Stomach (tissue), 19 donors: ENCODE measurements at places on chromosomes 6 and 20.

- H3K27ac ChIP-seq, result peak overlapping the region; percentile 13
- no peaks in the 10 kb centered on the region for H3K4me1 ChIP-seq
- peak; percentile 60 for DNase-seq
Observed at GRCh38 chr6:127453845-127454619, 5.2 kb downstream of the KIAA0408 start.

DNA sequence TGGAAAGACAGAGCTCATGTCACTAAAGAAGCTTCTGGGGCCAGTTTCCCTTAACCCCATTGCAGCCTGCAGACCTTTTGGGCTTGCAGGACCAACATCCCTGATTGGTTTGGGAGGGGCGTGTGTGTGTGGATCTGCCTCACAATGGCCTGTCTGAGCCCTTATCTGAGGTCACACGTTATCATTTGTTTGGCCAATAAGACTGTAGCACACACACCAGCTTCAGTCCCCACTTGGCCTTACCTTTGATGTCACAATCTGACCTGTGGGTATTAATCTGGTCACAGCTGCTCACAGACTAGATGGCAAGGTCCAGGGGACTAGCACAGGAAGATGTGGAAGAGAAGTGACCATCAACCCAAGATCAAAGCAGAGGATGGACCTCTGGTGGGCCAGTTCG, at the start of gene SCP2D1:
SCP2D1 (plus strand) TSS at position 301 of the 400 bp plus-strand sequence; CDS start at position 334, 33 bp downstream.
- H3K4me1 ChIP-seq, result no peaks in the 10 kb centered on the region

DNA sequence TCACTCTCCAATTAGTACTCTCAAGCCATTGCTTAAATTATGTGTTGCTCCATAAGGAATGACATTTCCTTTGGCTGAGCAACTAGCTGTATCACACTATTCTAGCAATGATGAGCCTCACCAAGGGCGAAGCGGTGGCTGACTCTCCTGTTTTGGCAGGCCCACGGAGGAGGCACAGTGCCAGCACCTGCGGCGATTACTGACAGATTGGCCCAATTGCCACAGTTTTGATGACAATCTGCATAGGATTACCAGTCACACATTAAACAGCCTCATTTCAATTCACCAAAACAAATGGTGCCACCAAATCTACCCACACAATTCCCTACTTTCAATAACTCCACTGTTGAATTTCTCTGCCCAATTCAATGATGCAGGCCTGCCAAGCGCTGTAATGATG, 286.9 kb downstream of the PTPRK start:
- H3K27me3 ChIP-seq, result no peaks in the 10 kb centered on the region
- DNase-seq, result no peak
- no peak overlapping the region for H3K4me3 ChIP-seq
- no peak overlapping the region for H3K27ac ChIP-seq
- H3K4me1 ChIP-seq, result peaks cover 14% of the 10 kb centered on the region
- H3K36me3 ChIP-seq, result no peaks in the 10 kb centered on the region

- no peaks in the 10 kb centered on the region for H3K4me1 ChIP-seq
- H3K4me3 ChIP-seq, result no peak overlapping the region
- no peaks in the 10 kb centered on the region for H3K36me3 ChIP-seq
- peak; percentile 25 for DNase-seq
- no peaks in the 10 kb centered on the region for H3K27me3 ChIP-seq
Observed at GRCh38 chr6:73774311-73774774, 78.3 kb downstream of the CD109 start.

DNA sequence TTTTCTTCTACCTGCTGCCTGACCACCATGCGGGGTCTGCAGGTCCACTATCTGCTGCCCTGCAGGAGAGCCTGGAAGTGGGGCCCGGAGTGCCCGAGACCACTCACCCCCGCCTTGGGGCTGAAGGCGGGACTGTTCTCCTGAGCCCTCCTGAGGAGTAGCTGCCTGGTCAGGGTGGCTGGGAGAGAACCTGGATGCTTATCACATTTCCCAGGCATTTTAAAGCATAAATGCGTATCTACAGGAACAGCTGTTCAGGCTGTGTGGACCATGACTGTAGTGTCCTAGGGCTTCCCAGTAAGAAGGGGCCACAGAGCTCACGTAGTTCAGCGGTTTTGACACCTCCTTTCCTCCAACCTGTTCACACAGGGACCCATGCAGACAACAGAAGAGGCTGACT, 123.3 kb downstream of the AGPAT4 start:
- H3K4me1 ChIP-seq, result no peaks in the 10 kb centered on the region
- no peak overlapping the region for H3K27ac ChIP-seq
- no peaks in the 10 kb centered on the region for H3K36me3 ChIP-seq
- DNase-seq, result no peak

DNA sequence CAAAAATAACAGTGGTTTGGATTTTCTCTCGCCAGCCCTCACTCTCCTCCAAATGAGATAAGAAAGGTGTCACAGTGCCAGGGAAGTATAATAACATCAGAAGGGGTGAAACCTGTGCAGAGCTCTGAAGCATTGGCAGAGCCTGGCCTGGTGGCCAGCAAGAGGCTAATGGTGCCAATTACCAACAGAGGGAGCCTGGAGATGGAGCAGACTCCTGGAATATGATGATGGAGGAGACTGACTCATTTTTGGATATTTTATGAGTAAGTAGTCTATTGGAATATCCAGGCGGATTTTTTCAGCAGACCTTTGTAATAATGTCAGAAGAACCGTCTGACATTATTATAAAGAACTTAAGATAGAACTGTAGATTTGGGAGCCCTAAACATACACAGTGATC, 442.6 kb upstream of the MARCKS start:
- no peaks in the 10 kb centered on the region for H3K27me3 ChIP-seq
- H3K36me3 ChIP-seq, result no peaks in the 10 kb centered on the region
- H3K4me3 ChIP-seq, result no peak overlapping the region
- H3K27ac ChIP-seq, result no peak overlapping the region

- H3K36me3 ChIP-seq, result no peaks in the 10 kb centered on the region
- no peak overlapping the region for H3K4me3 ChIP-seq
- no peaks in the 10 kb centered on the region for H3K27me3 ChIP-seq
- DNase-seq, result no peak
- H3K27ac ChIP-seq, result no peak overlapping the region
Observed at GRCh38 chr6:161409353-161409752, 135.5 kb upstream of the AGPAT4 start.

DNA sequence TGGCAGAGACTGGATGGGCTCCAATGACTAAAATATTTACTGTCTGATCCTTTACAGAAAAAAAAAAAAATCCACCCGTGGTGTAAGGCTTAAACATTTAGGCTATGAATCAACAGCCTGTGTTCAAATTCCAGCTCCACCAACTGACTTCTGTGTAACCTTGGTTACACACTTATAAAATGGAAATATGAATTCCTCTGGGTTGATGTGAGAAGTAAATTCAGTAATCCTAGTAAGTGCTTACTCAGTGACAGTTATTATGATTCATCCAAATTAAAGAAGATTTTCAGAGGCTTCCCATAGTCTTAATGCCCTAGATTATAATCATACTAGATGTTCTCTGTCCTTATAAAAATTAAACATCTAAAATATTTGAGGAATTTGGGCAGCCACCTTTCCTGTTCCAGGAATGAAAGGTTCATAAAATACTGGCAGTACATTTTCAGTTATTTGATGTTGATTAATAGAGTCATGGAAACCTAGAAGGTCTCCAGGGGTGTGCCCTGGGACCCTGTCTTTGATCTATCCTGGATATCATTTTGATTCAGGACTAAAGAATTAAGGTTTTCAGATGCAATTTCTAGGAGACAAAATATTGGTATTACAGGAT, 180.3 kb upstream of the ZNF217 start:
- H3K27me3 ChIP-seq, result no peaks in the 10 kb centered on the region
- H3K4me3 ChIP-seq, result no peak overlapping the region
- DNase-seq, result peak; percentile 68
- H3K27ac ChIP-seq, result no peak overlapping the region
- peaks cover 10% of the 10 kb centered on the region for H3K4me1 ChIP-seq
- no peaks in the 10 kb centered on the region for H3K36me3 ChIP-seq

GRCh38 chr6:105099371-105099770, 80.4 kb downstream of the POPDC3 start:
- peaks cover 25% of the 10 kb centered on the region for H3K36me3 ChIP-seq
- H3K27me3 ChIP-seq, result no peaks in the 10 kb centered on the region

- no peak overlapping the region for H3K4me3 ChIP-seq
- H3K27ac ChIP-seq, result no peak overlapping the region
- DNase-seq, result no peak
Observed at GRCh38 chr20:9490631-9491030, 23.8 kb upstream of the LAMP5 start.

- DNase-seq, result no peak
- peaks cover 4% of the 10 kb centered on the region for H3K4me1 ChIP-seq
- H3K36me3 ChIP-seq, result no peaks in the 10 kb centered on the region
Observed at GRCh38 chr6:37688078-37688850, 9.4 kb downstream of the MDGA1 start.

DNA sequence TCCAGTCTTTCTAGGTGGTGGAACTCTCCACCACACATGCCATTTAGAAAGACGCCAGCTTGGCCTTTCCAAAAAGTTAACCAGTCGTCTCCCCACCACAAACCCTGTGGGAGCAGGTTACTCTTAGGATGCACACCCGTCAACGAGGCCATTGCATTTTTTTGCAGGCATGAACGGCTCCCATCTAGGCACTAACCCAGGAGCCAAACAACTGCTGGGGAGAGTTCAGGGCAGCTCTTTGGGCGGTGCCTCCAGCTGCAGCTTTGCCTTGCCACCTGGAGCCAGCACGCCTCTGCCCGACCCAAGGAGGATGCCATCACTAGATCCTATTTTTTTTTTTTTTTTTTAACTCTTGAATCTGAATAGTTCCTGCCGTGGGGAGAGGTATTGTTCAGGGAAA, 39.9 kb downstream of the TBC1D7 start:
- no peak overlapping the region for H3K4me3 ChIP-seq
- no peaks in the 10 kb centered on the region for H3K4me1 ChIP-seq
- no peak for DNase-seq

GRCh38 chr6:158619922-158620801, 24.4 kb downstream of the DYNLT1 start:
- H3K36me3 ChIP-seq, result peaks cover 27% of the 10 kb centered on the region
- H3K27ac ChIP-seq, result no peak overlapping the region
- H3K4me3 ChIP-seq, result no peak overlapping the region
- DNase-seq, result peak; percentile 26

DNA sequence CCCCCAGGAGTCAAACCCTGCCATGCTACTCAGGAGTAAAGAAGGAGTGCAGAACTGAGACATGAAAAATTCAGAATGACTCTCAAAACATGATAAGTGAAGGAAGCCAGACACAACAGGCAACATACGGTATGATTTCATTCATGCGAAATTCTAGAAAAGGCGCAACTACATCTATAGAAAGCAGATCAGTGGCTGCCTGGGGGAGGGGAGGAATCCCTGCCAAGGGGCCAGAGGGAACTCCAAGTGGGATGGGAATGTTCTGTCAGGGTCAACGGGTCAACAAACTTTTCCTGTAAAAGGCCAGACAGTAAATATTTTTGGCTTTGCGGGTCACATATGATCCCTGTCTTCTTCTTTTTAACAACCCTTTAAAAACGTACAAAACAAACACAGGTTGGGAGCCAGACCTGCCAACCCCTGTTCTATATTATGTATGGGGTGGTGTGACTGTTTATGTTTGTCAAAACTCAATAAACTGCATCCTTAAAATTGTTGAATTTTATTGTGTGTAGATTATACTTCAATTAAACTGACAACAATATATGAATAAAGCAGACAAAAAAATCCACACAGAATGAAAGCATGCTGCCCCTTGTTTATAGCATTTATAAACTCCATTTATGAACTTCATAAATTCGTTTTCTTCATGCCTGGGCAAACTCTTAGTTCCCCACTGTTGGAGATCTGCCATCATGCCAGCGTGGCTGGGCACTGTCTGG, 56.6 kb upstream of the TRAF3IP2 start:
- H3K36me3 ChIP-seq, result no peaks in the 10 kb centered on the region
- H3K27me3 ChIP-seq, result no peaks in the 10 kb centered on the region
- DNase-seq, result no peak
- peaks cover 36% of the 10 kb centered on the region for H3K4me1 ChIP-seq
- no peak overlapping the region for H3K4me3 ChIP-seq

DNA sequence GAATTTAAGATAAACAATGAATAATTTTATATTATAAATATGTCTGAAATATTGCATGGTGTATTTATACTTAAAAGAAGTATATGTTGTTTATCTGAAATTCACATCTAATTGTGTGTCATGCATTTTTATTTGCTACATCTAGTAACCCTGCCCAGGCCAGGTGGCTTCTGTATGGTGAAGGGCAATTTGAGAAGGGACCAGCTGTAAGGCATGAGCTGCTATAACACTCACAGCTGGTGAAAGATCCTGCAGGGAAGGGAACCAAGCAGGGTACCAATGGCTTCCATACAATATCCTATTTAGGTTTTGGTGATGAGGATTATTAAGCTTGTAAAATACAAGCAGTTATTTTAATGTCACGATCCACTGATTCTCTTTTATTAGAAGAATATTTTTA, 921.8 kb upstream of the GJE1 start:
- H3K27ac ChIP-seq, result no peak overlapping the region
- no peak overlapping the region for H3K4me3 ChIP-seq

DNA sequence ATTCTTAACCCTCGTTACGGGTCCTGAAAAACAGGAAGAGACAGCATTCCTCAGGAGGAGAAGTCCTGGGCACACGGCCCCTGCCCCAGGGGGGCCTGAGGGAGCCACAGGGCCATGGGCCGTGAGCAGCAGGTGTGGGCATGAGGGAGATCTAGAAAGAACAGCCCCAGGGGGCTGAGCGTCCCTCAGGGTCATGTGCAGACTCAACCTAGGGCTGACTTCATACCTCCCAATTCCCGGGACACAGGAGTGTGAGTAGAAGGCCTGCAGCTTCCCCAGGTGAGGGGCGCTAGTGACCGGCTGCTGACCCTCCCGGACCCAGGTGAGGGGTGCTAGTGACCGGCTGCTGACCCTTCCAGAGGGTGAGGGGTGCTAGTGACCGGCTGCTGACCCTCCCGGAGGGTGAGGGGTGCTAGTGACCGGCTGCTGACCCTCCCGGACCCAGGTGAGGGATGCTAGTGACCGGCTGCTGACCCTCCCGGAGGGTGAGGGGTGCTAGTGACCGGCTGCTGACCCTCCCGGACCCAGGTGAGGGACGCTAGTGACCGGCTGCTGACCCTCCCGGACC, 35.1 kb downstream of the FRMD1 start:
- peaks cover 9% of the 10 kb centered on the region for H3K4me1 ChIP-seq
- no peaks in the 10 kb centered on the region for H3K36me3 ChIP-seq
- no peak for DNase-seq
- H3K27ac ChIP-seq, result no peak overlapping the region
- H3K27me3 ChIP-seq, result no peaks in the 10 kb centered on the region

- no peak overlapping the region for H3K27ac ChIP-seq
- no peak overlapping the region for H3K4me3 ChIP-seq
- H3K27me3 ChIP-seq, result no peaks in the 10 kb centered on the region
- DNase-seq, result no peak
Observed at GRCh38 chr6:72849346-72849745, 227.5 kb downstream of the KCNQ5 start.

DNA sequence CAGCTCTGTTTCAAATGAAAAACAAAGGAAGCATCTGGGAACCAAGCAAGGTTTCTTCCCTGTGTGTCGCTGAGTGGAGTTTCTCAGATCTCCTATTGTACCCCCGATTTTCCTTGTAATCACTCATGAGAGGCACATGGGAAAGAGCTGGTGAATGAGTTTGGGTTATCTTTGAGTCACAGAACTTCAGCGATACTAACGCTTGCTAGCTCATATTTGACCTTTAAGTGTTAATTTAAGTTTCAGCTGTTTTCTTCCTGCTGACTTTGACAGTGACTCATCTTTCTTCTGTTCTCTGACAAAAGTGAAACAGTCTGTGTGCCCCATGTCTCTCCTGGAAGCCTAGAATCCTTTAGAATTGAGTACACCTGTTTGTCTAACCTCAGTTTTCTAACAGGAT, 261.1 kb upstream of the RGS17 start:
- no peaks in the 10 kb centered on the region for H3K27me3 ChIP-seq
- no peak overlapping the region for H3K27ac ChIP-seq
- H3K36me3 ChIP-seq, result no peaks in the 10 kb centered on the region
- no peaks in the 10 kb centered on the region for H3K4me1 ChIP-seq
- H3K4me3 ChIP-seq, result no peak overlapping the region
